ENCODE measurements at places on chromosomes 7 and 10.

DNA sequence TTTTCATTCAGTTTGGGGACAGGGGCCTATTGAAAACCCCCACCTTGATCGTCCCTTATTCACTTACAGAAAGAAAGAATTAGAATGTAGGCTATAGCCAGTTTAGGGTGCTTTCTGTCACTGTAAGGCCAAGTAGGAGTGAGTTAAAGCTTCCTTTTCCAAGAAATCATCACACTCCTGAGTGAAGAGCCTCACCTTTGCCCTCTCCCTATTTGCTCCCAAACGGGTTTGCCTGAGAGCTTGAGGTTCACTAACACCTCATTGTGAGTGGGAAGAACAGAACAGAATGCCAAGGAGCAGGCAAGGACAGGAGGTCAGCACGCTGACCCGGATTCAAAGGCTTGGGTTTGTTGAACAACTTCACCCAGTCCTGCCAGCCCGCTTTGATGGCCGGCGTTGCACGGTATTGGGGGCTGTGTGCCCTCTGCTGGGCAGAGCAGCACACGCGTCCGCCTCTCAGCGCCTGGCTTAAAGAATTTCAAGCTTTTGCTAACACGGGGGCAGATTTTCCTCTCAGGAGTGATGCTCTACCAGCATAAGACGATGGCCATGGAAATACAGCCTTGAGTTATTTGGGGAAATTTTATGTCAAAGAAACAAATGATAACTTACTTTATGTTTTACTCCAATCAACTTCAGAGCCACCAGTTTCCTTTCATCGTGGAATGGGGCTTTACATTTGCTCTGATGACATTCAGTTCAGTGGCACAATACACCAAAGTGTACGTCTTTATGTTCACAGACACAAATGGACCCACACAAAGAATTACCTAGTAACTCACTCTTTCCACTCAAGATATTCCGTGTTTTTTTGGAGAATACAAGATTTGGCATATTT, 470.0 kb downstream of the SUGCT start:
- peak; percentile 44 for DNase-seq

DNA sequence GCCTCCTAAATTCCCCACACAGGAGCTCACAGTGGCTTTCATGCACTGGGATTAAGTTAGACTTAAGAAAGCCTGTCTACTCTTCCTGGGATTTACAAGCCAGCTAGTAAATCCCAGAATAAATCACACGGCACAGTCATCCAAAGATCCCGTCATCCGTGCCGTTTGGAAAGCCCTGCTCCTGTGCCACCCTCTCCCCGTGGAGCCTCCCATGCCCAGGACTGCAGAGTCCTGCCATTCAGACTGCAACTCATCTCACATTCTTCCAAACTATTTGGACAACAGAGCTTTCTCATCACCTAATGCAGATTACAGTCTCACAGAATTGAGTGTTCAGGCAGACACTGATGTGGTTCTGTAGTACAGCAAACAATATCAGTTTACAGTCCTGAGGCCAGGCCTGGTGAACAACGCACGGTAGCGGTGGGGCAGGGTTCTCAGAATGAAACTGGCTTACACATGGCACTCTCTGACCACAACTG, 166.5 kb downstream of the EGFR start:
- DNase-seq, result no peak

DNA sequence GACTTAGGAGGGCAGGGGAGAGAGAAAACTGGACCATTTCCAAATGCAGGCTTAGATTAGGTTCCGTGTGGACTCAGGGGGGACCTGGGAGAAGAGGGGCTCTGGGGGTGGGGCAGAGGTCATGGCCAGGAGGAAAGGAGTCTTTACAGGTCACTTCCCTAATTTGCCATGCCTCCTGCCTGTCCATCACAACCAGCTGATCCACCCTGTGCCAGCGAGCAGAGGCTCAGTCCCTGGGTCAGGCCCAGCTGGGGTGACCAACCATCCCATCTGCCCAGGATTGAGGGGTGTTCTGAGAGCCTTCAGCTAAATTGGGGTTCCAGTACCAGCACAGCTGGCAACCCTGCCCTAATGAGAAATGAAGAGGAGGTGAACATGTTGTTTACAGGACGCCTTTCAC, 84.6 kb upstream of the CACUL1 start:
- no peak for DNase-seq

GRCh38 chr7:157704365-157704764, 367.6 kb downstream of the DNAJB6 start:
- no peak for DNase-seq

GRCh38 chr10:86331861-86332260, 34.7 kb downstream of the GRID1 start:
- no peak for DNase-seq

- DNase-seq, result no peak
Observed at GRCh38 chr7:68619526-68619925, 978.7 kb upstream of the AUTS2 start.

GRCh38 chr7:143422033-143422432, 13.4 kb upstream of the EPHA1 start:
- DNase-seq, result no peak

- DNase-seq, result no peak
Observed at GRCh38 chr7:37352251-37352880, 96.3 kb downstream of the ELMO1 start.

- DNase-seq, result no peak
Observed at GRCh38 chr10:76885816-76886215, 751.8 kb downstream of the KCNMA1 start.

GRCh38 chr7:99840136-99840869, 12.5 kb downstream of the CYP3A43 start:
- DNase-seq, result no peak

- no peak for DNase-seq
Observed at GRCh38 chr10:127462643-127463295, 86.3 kb upstream of the NPS start.

- no peak for DNase-seq
Observed at GRCh38 chr10:89699581-89700064, 1.8 kb upstream of the KIF20B start.

DNA sequence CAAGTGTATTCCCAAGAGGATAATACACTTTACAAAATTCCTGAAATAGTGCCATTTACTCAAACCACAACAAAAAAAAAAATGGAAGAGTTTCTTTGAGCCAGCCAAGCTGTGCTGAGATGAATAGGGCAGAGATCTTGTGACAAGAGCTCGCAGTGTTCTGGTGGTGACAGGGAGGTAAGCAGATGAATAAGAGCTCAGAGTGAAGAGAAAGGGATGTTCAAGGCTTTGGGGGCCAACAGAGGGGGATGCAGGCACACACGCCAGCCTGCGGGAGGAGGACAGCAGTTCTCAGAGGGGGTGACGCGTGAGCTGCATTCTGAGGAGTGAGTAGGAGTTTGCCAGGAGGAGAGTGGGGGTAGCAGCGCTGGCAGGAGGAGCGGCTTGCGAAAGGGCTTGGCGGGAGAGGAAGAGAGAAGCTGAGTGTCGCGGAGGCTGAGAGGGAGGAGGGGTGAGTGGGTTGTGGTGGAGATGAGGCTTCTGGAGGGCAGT, 194.4 kb upstream of the IMMP2L start:
- DNase-seq, result no peak

- no peak for DNase-seq
Observed at GRCh38 chr10:127986531-127987466, 79.9 kb downstream of the PTPRE start.

GRCh38 chr10:79328737-79329504, 18.3 kb upstream of the PPIF start:
- no peak for DNase-seq

- no peak for DNase-seq
Observed at GRCh38 chr7:67771846-67772605, 775.4 kb downstream of the TYW1 start.

GRCh38 chr7:96397936-96398598, 76.2 kb upstream of the SLC25A13 start:
- no peak for DNase-seq

- no peak for DNase-seq
Observed at GRCh38 chr10:69439813-69440506, 11.3 kb upstream of the TSPAN15 start.

- DNase-seq, result no peak
Observed at GRCh38 chr7:19336836-19337383, 191.7 kb upstream of the FERD3L start.

DNA sequence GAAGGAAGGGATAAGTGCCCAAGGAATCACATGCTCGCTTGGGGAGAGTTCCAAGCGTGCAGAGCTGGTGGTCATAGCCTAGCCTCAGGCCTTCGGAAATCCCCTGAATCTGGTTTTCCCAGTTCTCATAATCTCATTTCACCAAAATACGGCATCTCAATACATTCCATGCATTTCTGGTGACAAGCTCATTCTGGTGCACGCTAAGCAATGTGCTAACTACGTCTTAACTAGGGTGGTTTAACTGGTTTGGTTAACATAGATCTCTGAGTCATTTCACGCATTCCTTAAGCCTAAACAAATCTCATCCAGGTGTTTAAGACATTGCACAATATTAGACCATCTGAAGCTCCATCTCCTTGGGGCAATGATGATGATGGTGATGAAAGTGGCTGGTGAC, 72.9 kb upstream of the STEAP1B start:
- DNase-seq, result no peak

- DNase-seq, result no peak
Observed at GRCh38 chr7:106073701-106074100, 38.4 kb downstream of the SYPL1 start.

GRCh38 chr10:110433740-110434139, 64.0 kb upstream of the DUSP5 start:
- DNase-seq, result no peak

- DNase-seq, result no peak
Observed at GRCh38 chr10:92530891-92531535, 42.9 kb downstream of the IDE start.

DNA sequence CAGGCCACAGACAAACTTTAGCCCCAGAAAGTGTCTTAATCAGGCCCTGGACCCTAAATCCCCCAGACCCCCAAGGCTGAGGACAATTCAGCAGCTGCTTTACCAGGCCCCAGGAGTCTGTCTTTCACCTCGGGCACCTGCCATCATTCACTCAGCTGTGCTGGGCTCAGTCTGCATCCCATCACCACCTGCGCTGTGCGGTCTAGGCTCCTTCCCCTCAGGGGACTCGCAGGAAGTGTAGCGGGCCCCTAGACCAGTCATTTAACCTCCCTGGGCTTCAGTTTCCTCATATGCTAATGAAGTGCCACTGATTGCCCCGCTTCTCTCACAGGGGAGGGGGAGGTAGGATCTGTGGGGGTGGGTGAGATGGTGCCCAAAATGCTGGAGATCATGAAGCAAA, 76.4 kb upstream of the ZMIZ1 start:
- DNase-seq, result peak; percentile 84

- DNase-seq, result no peak
Observed at GRCh38 chr10:11331726-11332125, 279.7 kb downstream of the USP6NL start.

GRCh38 chr10:93379731-93380575, 102.2 kb downstream of the MYOF start:
- no peak for DNase-seq

DNA sequence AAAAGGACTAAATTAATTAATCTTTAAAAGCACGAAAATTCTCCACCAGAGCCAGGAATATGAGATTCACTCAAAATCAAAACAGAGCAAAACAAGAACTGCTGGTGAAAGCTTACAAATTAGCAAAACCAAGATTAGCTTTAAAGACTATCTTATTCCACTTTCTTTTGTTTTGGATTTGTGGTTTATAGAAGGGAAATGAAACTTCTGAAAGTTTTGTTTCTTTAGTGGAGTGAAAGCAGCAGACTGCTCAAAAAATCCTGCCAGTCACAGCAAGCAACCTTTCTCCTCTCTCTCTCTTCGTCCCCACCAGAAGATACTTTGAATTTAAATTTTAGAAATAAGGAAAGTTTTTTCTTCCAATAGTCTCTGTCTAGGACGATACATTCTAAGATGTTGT, 7.8 kb downstream of the ACTA2 start:
- no peak for DNase-seq

DNA sequence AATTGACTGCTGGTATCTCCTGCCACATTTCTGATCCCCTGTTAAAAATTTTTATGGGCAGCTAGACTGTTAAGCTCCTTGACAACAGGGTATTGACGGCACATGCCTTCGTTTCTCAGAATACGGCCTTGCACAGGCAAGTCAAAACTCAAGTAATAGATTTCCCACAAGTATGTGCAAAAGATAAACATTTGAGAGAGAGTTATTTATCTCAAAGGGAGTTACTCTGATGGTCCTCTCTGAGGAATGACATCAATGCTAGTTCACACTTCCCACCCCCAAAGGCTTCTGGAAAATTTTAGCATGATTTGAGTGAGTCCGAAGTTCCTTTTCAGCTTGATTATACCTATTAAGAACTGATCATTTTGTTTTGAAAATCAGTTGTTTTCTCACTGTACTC, 71.9 kb downstream of the JCAD start:
- DNase-seq, result no peak

GRCh38 chr7:137032436-137032835, 164.0 kb downstream of the CHRM2 start:
- DNase-seq, result no peak

- DNase-seq, result peak; percentile 12
Observed at GRCh38 chr7:78134256-78134655, 335.7 kb downstream of the PHTF2 start.

DNA sequence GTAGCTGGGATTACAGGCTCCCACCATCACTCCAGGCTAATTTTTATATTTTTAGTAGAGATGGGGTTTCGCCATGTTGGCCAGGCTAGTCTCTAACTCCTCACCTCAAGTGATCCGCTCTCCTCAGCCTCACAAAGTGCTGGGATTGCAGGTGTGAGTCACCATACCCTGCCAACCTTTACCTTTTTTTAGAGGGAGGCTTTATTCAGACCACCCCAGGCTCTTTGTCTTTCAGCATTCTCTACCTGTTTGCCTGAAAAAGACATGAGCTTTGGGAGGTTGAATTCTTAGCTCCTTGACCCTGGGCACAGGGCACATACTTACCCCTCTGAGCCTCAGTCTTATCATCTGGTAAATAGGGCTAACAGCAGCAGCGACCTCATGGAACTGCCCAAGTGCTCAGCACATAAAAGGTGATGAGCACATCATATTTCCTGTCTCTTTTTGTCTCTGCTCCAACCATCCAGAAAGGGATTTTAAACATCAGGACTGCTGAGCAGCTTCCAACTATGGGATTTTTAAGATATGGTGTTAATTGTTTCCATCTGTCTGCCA, 17.0 kb downstream of the FRMPD2 start:
- no peak for DNase-seq

GRCh38 chr10:12327074-12327473, 22.3 kb upstream of the CAMK1D start:
- no peak for DNase-seq

GRCh38 chr10:108230478-108231170, 1066.1 kb upstream of the SORCS1 start:
- no peak for DNase-seq

DNA sequence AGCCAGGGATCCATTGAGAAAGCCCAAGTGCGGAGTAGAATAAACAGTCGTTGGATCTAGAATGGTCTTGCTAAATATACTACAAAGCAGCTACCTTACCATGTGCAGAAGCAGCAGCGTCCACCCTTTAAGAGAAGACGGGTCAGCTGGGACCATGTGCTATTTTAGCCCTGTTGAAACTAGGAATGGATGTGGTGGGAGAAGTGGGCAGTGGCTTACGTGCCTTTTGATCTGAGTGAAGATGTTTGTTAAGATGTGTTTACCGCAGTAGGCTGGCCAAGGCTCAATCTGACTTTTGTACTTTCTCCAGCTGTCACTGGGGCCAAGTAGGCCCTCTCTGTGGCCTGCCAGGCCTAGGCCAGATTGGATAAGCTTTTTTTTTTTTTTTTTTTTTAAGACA, 9.2 kb downstream of the HABP2 start:
- no peak for DNase-seq

All from germinal center (tissue), 1 donor.